ENCODE measurements at places on chromosomes 6 and 20.
A peak's percentile ranks its signal among the peaks of the same experiment; 100 is the strongest.

DNA sequence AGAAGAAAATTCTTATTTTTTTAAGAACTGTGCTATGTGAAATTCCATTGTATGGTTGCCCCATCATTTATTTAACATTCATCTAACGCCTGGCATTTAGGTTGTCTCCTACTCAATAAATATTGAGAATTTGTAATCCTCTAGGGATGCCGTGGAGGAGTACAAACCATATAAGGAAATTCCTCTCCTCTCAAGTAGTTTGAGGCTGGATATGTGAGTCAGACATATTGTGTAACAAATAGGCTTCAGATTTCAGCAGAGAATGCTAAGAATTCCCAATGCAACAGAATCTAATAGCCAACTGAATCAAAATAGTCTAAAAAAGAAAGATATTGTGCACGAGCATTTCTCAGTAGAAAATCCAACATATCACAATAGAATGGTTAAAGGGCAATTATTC, 174.7 kb downstream of the OTOR start:
- DNase-seq = no peak

GRCh38 chr6:158191761-158192160, 23.6 kb downstream of the GTF2H5 start:
- no peak for DNase-seq

GRCh38 chr20:39638731-39639130, 676.6 kb downstream of the DHX35 start:
- DNase-seq = no peak

DNA sequence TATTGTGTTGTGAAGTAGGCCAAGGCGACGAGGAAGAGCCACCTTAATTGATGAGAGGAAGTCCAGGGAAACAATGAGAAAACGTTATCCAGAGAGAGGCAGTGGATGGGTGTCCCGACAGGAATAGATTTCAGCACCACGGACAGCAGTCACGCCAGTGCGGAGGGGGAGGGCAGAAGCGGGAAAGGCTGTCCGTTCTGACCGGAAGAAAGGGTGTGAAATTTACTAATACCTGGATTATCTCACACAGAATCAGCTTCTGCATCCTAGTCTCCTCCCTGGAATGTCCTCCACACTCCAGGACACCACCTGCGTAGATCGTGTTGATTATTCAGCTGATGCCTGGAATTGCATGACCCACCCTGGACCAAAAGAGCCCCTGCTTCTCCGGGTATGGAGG, 7.4 kb upstream of the BPIFA3 start:
- no peak for DNase-seq

GRCh38 chr6:123913863-123914262, 110.2 kb downstream of the NKAIN2 start:
- DNase-seq = no peak

DNA sequence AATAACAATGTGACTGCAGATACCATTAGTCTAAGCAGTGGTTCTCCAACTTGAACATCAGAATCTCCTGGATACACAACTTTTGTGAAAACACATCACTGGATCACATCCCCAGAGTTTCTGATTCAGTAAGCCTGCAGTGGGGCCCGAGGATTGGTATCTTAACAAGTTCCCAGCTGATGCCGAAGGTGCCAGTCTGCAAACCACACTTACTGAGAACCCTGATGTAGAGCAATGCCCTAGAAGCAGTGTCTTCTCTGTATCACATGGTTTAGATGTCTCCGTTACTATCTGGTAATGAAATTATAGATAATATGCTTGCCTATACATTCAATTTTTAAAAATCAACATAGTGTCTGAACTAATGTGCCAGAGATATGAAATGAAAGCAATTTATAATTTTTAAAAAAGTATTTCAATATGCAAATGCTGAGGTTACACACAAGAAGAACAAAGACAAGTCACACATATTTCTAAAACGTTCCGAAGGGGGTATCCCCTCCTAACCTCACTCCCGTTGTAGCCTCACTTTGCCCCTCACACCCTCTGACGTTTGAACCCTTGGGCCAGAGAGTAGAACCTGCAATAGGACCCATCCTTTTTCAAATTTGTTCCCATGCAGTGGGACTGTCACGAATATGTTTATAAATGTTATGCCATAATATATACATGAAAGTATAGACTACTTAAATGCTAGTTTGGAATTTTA, 115.4 kb upstream of the SAMD5 start:
- no peak for DNase-seq

- no peak for DNase-seq
These were observed 7.9 kb upstream of the ABRACL start for GRCh38 chr6:139020689-139021088.

DNA sequence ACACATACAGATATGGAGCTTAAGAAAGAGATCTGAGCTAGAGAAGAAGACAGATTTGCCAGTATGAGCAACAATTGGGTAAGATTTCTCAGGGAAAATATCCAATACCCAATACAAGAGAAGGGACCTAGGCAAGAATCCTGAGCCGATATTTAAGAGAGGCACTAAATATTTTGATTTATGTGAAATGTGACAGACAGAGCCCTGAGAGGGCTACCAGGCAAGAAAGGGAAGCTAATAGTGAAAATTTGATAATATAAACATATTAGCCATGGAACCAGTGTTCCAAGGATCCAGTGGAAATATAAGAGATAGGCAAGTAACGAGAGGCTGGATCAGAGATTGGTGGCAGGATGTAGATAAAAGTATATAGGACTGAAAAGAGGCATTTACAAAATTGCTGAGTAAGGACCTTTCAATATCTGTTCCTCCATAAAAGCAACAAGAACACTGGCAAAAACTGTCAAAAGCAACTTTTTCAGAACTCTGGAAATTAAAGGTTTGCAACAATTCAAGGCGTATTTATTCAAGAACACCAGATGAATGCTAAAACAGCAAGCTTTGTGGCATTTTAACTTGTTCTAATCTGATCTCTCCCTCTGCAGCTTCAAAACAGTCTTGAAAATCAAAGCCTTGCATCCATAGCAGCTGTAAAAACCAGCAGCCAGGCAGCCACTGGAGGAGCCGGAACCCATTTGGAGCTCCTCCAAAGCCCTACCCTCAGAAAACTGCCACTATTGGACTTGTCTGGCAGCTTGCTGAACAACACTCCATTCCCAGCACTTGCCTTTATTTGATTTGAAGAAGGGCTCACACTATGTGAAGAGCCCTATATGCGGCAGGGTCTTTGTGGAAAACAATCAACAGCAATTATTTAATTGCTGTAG, 58.8 kb downstream of the REV3L start:
- DNase-seq = peak; percentile 33

DNA sequence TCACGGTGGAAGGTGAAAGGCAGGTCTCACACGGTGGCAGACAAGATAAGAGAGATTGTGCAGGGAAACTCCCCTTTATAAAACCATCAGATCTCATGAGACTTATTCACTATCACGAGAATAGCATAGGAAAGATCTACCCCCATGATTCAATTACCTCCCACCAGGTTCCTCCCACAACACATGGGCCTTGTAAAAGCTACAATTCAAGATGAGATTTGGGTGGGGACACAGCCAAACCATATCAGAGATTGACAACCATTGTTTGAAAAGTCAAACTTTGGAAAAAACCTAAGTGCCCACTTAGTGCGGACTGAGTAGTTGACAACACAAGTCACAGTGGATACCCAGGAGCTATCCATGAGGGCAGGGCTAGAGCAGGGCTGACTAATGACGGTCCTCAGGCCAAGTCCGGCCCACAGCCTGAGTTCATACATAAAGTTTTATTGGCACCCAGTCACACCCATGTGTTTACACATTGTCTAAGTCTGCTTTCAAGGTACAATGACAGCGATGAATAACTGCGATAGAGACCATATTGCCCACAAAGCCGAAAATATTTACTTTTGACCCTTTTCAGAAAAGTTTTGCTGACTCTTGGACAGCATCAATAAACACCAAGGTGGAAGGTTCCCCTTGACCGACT, 33.8 kb upstream of the PMEPA1 start:
- DNase-seq = no peak

DNA sequence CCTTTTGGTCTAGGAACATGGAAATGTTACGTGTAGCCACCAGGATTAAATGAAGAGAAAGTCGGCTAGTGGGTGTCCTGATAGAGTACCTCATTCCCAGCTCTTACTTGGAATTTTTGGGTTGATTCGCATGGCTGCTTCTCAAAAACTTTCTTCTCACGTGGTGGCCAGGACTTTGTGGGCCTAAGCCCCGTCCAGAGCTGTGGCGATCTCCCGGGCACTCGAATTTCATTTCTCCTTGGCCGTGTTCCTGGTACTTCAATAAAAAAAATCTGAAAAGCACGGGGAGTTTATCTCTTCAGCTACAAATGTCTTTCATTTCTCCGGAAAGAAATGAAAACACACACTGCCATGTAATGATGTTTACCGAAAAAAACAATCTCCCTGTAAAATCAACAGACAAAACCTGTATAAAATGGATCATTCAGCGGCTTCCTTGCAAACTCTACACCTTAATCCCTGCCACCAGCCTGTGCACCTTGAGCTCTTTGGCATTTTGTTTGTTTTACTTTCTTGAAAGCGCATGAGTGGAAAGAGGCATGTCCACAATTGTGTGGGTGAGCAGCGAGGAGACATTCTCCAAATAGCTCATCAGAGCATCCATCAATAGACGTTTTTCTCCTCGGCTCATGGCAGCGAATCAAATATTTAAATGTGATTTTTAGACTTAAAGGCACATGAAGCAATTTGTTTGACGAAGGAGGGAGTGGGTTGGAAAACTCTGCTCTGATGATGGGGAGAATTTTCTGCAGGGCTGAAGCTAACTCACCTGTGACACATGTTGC, 173.1 kb downstream of the TFAP2C start:
- DNase-seq = no peak

DNA sequence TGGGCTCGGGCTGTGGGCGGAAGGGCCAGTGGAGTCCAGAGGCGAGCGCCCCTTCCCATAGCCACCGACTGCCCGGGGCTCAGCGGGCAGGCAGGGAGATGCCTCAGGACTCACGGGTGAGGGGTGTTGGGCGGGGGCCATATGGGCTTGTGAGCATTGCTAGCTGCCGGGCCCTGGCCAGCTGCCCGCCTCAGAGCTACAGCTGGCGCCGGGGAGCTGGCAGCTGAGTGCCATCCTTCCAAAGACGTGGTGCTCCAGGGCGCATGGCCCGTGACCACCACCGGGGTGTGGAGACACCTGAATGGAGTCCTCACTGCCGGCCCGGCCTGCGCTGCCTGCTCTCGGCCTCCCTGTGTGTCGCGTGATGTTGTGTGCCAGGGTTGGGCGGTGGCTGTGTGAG, 10.6 kb upstream of the RBBP8NL start:
- peak; percentile 38 for DNase-seq

GRCh38 chr6:146460941-146461340, 82.7 kb upstream of the RAB32 start:
- DNase-seq = no peak

DNA sequence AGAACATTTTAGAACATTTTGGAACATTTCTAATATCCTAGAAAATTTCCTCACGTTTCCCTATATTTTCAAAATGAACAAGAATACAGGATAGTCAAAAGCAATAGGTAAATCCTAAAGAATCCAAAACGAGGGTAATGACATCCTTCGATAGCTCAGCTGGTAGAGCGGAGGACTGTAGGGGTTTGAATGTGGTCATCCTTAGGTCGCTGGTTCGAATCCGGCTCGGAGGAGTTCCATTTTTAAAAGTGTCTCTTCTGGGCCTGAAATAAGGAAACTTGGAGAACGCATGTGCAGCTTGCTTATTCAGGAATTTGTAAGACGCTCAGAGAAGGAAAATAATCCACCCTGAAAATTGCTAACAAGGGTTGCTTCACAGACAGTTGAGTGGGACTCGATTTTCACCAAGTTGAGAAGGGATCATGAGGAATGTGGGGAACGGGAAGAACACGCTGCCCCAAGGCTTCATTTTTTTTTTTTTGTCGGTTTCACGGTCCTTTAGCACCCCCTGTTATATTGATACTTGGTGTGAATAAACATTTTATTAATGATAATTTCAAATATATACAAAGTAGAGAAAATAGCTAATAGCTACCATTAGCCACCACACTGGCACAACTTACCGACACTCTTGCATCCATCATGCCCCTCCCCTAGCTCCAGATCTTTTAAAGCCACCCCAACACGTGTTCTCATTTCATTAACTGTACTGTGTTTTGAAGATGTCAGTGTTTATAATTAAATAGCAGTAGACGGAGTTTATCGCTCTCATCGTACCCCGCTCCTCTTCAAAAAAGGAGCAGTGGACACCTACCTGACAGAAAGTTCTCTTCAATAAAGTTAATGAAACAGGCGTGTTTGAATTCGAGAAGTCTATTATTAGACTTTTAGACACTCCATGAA, 1.8 kb upstream of the ABT1 start:
- peak; percentile 79 for DNase-seq

GRCh38 chr6:1622220-1622850, 12.6 kb downstream of the FOXC1 start:
- no peak for DNase-seq

GRCh38 chr6:151681433-151682059, 125.9 kb upstream of the ESR1 start:
- DNase-seq = no peak

GRCh38 chr6:161561908-161562307, 288.0 kb upstream of the AGPAT4 start:
- DNase-seq = no peak

GRCh38 chr6:108796875-108797274, 51.3 kb upstream of the ARMC2 start:
- no peak for DNase-seq

DNA sequence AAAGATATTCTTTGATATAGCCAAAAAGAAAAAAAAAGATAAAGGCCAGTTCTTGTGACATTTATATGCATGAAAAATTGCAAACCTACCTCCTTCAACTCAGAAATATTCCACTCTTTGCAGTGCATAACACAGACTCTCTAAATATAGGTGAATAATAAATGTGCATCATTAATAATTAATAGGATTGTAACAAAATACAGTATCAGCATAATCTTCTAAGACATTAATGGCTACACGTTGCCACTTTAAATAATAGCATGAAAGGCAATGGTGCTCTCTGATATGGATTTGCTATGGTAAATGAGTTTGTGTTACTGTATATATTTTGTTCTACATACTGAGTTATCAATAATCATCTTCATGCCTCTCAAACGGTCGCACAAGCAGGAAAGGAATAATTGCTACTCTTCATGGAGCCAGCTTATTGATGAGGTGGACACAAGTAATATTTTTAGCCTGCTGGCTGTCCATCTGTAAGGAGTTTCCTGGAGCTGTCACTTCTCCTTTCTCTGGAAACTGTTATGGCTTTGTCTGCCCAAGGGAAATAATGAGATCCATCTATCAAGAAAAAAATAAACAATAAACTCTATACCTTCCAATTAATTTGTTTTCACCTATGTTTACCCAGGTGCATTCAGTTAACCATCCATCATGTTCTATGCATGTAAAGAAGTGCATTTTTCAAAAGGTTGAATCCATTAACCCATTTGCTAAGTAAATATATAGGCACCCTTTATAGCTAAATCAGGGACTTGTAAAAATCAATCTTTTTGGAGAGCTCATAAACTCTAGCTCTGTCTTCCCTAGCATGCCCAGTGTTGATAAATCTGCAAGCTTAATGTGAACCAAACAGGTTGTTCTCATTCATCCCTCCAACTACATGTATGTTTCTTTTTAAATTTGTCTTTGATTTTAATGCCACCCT, 253.0 kb downstream of the NKAIN2 start:
- no peak for DNase-seq

GRCh38 chr6:46044881-46045617, 29.4 kb upstream of the CLIC5 start:
- no peak for DNase-seq

- no peak for DNase-seq
These were observed 22.5 kb downstream of the FGD2 start for GRCh38 chr6:37027811-37028469.

GRCh38 chr20:56706867-56707360, 77.8 kb downstream of the TFAP2C start:
- no peak for DNase-seq

- no peak for DNase-seq
These were observed 1.2 kb downstream of the MAK start for GRCh38 chr6:10837009-10837621.

Measured in DMS 273 treated with DMSO at 0.1 percent for 48 hours (cell line).